ENCODE measurements at places on chromosomes 12 and 14.

GRCh38 chr12:69569236-69569635, 16.0 kb upstream of the CCT2 start:
- DNase-seq: peak; percentile 49

DNA sequence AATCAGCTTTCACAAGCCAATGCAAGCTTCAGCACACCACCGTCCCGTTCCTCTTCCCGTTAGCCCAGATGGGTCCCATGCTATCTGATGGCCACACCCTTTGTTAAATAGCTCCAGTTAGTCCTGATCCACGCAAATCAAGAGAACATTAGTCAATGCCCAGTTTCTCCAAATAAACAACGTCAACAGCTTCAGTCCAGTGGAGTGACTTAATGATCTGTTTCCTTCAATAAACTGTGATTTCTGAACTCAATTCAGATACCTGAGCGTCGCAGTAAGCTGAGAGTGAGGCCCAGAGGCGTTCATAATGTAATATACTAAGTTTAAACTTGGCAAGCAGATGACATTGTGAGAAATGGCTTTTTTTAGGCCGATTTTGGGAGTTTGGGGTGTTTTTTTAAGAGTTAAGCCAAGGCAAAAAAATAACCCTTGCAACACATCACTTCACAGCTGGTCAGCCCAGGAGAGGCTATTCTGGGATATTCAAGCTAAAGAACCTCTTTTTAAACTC, 112.3 kb downstream of the ZFP36L1 start:
- DNase-seq: peak; percentile 24

DNA sequence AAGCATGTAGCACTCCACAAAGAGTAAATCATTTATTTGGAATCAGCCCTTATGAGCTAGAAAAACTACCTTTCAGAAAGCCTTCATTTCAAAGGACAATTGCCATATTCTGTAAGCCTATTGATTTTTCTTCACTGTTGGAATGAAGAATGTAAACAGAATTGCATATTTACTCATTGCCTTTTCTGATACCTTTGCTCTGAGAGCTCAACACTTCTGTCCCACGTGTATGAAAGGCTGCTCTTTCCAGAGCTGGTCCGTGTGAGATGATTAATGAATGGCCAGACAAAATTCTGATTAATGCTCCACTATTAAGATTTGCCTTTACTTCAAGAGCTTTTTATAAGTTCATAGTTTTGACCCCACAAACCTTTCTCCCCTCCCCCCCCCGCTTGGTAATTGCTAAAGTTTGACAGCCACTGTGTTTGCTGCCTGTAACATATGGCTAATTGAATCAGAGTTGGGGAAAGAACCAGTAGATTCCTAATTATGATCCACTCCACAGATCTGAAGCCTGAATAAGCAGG, 63.0 kb upstream of the PLEKHA5 start:
- DNase-seq: no peak

GRCh38 chr12:79925492-79925891, 9.4 kb downstream of the PPP1R12A start:
- no peak for DNase-seq
